ENCODE measurements at places on chromosomes 5 and 9.

DNA sequence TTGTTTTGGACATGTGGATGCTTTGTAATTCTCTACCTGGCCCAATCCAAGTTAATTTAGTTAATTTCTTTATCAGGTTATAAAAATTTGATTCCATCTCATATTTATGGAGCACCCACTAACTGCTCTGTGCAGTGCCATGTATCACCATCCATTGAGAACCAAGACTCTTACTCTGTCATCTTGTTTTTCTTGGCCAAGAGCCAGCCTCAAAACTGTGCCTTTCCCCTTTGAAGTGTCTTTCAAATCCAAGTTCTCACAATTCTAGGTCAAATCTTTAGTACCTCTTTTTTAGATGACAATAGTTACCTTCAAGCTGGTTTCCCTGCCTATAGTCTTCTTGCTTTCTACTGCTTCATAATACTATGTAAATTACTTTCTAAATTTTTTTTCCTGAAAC lies 3.2 kb downstream of the COMMD10 start:
- no peak for DNase-seq

DNA sequence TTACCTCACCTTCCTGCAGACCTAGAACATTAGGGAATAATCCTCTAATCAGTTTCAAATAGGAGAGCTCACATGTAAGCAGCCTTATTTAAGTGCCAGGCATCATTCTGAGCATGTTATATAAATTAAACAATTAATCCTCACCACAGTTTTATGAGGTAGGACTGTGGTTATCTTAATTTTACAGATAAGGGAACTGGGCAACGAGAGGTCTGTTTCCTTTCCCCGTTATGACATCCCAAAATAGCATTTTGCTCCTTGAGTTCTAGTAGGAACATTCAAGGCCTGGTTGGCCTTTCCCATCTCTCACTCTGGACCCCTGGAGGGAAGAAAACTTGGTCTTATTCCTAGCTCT lies 19.1 kb upstream of the IFNB1 start:
- DNase-seq: no peak

DNA sequence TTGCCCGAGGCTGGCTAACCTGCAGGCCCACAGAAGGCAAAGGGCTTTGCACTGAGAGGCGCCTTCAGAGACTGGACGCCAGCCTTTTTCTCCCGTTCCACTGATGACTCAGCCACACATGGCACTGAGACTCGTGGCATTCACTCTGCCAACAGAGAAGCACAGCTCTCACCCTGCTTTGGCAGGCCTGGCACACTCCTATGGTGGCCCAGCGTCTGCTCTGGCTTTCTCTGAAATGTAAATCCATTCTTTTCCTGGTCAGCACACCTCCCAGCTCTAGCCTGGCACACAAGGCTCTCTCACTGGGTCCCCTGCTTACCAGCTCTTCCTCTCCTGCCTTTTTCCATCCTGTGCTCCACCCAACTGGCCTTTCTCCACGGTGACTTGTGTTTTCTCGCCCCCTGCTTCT lies 5.9 kb upstream of the MELK start:
- DNase-seq: no peak

DNA sequence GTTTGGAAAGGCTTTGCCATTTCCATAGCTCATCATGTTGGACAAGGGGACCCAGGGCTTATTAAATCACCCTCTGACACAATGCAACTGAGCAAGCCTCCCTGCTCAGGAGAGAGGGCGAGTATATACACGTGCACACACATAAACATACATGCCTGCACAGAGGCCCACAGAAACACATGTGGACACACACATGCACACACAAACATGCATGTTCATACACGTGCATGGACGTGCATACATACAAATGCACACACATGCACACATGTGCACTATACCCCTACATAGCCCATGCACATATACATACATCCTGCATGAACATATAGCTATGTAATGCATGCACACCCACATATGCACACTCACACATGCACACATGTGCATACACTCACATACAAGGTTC lies 99.5 kb upstream of the ALDH1B1 start:
- DNase-seq: no peak

DNA sequence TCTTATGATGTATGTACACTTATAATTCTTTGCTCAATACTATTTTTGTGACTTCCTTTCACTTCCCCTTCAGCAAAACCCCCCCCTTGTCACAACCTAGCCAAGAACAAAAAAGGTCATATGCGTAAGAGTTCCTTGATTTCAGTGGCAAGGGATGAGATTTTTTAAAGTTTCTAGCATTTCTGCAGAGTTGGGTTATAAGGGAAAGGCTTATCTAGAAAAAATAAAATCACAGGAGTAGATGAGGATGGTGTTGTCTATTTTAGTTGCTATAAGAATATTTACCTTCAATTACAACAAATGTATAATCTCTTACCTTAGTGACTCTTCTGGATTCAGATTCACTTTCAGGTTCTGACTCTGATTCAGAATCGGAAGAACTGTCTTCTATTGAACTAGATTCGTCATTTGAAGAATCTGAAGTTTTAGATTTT lies 184.6 kb downstream of the AP3B1 start:
- no peak for DNase-seq

- no peak for DNase-seq
Measured at GRCh38 chr5:172405226-172406107, 48.9 kb downstream of the SH3PXD2B start.

DNA sequence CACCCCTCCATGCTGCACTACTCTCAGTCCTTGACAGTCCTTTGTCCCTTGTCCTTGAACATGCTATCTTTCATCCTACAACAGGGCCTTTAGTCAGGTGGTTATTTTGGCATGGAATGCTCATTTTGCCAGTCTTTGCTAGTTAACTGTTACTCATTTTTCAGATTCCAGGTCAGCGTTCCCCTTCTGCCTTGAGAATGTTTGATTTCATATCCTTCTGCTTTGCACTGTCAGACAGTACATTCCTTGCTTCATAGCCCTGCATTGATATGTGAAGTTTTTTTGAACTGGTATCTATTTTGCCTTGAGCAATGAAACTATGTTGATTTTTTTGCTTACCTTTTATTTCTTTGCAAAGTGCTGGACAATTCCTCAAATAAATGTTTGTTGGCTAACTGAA lies 638.2 kb upstream of the SEMA6A start:
- no peak for DNase-seq

- DNase-seq: no peak
Measured at GRCh38 chr9:78248635-78249034, 12.8 kb downstream of the CEP78 start.

DNA sequence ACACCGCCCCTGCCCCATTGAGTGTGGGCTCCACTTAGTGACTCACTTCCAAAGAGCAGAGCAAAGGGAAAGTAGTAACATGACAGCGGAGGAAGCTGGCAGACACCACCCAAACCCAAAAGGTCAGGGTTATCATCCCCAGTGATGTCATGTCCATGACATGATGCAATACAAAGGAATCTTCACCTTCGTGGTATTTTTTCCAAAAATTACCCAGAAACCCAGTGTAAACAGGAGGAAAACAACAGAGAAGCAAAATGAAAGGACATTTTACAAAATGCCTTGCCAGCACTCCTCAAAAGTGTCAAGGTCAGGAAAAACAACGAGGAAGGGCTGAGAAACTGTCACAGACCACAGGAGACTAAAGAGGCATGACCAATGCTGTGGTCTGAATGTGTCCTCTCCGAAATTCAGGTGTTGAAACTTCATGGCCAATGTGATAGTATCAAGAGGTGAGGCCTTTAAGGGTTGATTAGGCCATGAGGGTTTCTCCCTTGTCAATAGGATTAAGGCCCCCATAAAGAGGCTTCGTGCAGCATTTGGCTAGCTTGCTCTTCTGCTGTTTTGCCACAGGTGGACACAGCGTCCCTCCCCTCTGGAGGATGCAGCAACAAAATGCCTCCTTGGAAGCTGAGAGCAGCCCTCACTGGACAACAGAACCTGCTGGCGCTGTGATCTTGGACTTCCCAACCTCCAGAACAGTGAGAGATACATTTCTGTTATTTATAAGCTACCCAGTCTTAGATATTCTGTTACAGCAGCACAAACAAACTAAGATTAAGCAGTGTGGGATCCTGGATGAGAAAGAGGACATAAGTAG lies 30.5 kb upstream of the MED10 start:
- no peak for DNase-seq

DNA sequence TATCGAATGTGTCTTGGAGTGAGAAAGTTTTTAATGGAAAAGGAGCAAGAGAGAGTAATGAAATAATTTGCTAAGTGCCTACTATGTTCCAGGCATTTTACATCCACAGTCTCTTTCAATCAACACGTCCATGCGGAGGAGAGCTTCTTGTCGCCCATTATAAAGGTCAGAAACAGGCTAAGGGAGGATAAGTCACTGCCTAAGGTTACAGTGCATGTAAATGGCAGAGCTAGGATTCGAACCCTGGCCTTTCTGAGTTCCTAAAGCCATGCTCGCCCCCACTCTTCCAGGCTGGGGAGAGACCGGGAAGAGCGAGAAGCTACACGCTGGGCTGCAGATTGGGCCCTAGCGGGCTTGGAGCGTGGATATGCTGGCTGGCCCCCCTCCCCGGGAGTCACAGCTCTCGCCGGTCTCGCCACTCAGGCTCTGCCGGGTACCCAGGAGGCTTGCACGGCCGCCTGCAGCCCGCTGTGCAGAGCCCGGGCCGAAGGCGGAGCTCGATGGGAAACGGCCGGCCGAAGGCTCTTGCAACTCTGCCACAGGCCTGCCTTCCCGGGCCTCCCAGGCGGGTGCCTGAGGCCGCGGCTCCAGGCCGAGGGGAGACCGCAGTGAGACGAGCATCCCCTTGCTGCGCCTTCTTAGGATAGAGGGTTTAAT lies 775 bp upstream of the LHX2 start:
- peak; percentile 23 for DNase-seq

GRCh38 chr5:2487152-2487763 lies 264.2 kb downstream of the IRX2 start:
- DNase-seq: no peak

DNA sequence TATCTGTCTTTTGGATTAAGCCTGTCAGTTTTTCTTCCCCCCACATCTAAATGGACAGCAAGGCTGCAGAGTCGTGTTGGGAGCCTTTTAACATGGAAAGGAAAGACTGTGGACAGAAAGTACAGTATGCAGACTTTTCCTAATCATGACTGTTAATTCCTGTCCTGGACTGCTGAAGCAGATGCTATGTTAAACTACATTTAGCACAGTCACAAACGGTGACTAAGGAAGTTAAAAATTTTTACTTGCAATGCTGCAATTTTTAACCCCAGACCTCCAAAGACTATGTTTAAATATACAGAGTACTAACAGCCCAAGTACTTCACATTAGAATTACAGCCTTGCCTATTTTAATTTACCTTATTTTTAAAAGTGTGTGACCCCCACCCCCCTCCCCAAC lies 51.8 kb downstream of the ELAVL2 start:
- no peak for DNase-seq

DNA sequence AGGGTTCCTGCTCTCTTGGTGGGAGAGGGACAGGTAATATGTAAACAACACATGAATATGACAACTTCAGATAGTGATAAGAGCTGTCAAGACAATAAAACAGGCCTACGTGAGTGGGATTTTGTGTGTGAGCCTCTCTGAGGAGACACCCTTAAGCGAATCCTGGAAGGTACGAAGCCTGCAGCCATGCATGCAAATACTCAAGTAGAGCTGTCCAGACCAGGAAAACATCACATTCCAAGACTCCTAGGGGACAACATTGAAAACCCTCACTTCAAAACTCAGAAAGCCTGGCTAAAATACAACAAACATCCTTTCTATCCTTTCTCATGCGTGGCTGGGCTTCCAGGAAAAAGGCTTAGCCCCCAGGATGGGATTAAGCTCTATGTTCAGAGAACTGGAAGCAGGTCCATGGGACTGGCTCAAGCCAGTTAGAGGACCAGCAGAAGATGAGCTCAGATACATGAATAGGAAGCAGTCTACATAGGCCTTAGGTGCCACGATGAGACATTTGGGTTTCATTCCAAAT lies 124.8 kb upstream of the IQGAP2 start:
- no peak for DNase-seq

DNA sequence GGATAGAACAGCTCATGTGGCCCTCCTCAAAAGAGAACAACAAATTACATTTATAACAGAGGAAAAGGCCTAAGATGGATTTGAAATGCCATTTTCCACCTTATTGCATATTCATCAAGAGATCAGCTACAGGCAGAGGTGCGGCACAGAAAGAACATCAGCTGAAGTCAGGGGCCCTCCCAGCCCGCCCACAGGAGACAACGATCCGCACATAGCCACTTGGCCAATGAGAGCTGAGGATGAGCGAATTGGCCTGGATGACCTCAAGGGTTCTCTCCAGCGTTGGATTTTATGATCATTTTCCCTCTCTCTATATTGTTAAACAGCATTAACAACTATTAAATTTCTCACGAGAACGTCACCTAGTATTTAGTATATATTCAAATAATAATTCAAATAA lies 97.6 kb downstream of the GNAQ start:
- DNase-seq: no peak

- DNase-seq: no peak
Measured at GRCh38 chr9:70962761-70963440, 158.5 kb downstream of the TRPM3 start.

DNA sequence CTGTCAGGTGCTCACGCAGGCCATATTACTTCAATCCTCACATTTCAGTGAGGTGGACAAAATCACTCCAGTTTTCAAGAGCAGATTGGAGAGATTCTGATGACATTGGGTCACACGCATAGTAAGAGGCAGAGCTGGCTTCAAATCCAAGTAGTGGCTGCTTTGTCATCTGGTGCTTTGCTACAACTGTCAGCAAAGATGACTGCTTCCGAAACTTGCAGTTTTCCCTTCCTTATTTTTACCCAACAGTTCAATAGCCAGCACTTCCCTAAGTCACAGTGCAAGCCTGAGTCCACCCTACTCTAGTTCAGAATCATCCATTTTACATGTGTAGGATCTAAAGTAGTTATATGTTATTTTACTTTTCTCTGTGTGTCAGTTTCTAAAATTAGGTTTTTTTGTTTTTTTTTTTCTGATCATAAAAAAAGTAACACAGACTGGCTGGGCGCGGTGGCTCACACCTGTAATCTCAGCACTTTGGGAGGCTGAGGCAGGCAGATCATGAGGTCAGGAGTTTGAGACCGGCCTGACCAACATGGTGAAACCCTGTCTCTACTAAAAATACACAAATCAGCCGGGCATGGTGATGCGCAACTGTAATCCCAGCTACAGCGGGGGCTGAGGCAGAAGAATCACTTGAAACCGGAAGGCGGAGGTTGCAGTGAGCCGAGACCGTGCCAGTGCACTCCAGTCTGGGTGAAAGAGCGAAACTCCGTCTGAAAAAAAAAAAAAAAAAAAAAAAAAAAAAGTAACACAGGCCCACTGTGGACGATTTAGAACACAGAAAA lies 49.6 kb downstream of the ANKDD1B start:
- DNase-seq: no peak

- DNase-seq: no peak
Measured at GRCh38 chr5:1448511-1449011, 3.3 kb upstream of the SLC6A3 start.

GRCh38 chr9:15909297-15909696 lies 356.5 kb downstream of the CCDC171 start:
- peak; percentile 26 for DNase-seq

DNA sequence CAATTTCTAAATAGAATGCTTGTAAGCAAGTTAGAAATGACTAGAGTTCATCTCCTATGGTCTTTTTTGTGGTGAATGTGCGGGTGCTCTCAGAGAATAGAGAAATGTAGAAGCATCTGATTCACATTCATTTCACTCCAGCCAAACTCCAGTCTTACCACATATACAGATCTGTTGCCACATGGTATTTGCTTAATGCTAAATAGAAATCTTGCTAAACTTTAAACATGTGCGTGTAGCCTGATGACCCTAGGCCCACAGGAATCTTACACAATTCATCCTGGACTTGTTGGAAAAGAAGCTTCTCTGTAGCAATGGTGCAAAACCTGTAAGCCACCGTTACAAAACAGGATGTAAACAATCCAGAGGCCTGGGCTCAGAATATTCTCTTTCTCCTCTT lies 135.2 kb downstream of the PCSK1 start:
- DNase-seq: peak; percentile 90
